ENCODE measurements at places on chromosomes 5 and 9.

DNA sequence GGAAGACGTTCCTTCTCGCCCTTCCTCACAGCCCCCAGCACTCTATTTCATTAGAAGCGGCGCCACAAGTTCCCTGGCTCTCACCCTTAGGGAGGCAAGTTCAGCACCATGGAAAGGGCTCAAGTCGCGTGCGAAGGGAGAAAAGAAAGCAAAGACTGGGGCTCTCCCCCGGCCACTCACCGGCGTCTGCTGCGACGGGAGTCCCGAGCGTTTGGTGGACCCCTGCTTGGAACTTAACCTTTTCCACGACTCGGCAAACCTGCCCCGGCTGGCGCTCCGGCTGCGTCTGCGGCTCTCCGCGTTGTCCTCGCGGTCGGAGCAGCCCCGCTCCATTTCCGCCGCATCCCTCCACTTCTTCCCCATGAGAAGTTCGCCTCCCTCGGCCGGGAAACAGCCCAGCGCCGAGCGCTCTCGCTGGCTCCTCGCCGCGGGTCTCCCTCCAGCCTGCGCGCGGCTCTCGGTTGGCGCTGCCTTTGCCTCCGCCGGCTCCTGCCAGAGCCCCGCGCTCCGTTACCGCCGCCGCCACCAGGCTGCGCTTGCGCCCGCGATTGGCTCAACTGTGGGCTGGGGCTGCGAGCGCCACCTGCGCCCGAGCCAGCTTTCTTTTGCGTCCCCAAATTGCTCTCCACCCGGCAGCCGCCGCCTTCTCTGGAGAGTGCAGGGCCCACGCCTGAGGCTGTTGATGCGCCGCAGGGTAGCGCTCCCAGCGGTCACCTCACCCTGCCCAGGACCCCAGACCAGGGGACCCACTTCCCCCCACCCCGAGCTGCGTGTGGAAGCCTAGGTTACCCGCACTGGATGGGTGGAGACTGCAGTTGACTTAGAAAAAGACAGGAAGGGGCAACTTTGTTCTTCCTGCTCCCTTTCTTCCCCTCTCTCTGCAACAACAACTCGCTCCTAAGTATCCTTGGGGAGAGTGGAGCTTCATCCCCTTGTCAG lies 321.6 kb downstream of the CEMIP2 start:
- peak; percentile 79 for DNase-seq

- no peak for DNase-seq
Observed at GRCh38 chr5:118616281-118616680, 372.1 kb downstream of the DTWD2 start.

GRCh38 chr5:170408226-170408625 lies 19.1 kb upstream of the KCNMB1 start:
- no peak for DNase-seq

GRCh38 chr9:137764171-137764671 lies 113.4 kb upstream of the CACNA1B start:
- DNase-seq, result no peak

DNA sequence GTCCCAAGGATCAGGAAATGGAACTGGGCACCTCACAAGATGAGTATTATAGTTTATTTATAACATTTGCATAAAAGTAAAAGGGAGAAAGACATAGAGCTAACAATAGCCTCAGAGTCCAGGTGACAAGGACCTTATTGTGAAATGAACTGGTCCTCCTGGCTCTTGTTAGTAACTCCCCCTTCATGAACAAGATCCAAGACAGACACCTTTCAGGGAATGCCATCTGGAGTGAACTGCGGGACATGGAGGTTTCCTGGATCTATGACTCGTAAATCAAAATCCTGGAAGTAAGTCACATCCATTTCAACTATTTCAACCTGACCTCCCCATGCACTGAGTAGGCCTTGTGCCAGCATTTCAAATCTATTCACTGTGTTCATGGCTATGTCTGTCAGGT lies 129.5 kb upstream of the GAS1 start:
- DNase-seq, result no peak

GRCh38 chr5:105836887-105837286 lies 1833.8 kb downstream of the EFNA5 start:
- DNase-seq, result no peak

GRCh38 chr9:76302543-76302942 lies 91.7 kb downstream of the RFK start:
- DNase-seq, result no peak

DNA sequence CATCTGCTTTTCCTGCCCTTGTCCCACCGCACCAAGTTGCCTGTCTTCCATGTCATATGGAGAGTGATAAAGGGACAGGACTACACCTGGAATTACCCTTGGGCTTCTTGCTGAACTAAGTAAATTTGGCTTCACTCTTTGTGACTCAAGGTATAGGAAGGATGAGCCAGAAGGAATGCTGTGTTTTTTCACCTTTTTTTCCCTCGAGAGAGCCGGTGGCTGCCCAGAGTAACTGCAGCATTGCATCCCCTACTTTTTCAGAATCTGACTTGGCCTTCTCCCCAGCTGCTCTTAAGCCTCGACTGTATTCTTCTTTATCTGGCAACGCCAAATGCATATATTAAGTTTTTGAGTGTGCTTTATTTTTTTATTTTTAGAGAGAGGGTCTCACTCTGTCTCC lies 38.4 kb downstream of the RCL1 start:
- DNase-seq, result no peak

DNA sequence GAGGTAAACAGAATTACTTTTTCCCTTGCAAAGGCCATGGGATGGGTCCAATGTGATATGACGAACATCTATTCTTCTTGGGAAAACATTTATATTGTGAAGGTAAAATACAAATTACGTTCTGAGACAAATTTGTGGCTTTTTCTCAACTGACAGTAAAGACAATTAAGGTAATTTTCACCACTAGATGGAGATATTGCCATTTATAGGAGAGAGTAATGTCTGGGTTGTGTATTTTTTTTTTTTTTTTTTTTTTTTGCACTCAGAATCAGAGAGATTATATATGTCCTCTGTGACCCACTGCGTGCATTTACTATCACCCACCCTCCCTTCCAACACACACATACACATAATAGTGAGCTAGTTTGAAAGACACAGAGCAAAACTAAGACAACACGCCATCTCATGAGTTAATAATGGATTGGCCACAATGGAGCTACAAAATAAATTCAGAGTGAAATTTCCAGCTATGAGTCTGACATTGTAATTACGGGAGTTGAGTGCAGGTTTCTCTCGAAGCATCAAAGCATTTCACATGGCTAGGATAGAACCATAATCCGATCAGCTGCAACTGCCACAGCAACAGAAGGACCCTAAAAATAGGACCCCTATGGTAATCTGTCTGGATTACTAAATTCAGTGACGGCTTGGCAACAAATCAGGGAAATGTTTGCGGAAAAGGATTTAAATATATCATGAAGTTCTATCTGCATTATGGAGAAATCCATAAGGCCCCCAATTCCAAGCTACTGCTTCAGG lies 49.2 kb downstream of the ANXA1 start:
- DNase-seq, result peak; percentile 41

GRCh38 chr9:127221695-127222094 lies 42.9 kb upstream of the GARNL3 start:
- DNase-seq, result no peak

DNA sequence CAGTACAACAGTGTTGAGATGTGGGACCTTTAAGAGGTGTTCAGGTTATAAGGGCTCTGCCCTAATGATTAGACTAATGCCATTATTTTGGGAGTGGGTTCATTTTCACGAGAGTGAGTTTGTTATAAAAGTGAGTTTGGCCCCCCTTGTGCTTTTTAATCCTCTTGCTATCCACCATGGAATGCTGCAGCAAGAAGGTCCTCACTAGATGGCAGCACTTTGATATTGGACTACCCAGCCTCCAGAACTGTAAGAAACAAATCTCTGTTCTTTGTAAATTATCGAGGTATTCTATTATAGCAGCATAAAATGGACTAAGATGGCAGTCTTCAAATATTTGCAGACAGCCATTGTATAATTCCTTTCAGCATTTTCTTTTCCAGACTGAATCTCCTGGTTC lies 212.4 kb downstream of the LRRC70 start:
- DNase-seq, result no peak

DNA sequence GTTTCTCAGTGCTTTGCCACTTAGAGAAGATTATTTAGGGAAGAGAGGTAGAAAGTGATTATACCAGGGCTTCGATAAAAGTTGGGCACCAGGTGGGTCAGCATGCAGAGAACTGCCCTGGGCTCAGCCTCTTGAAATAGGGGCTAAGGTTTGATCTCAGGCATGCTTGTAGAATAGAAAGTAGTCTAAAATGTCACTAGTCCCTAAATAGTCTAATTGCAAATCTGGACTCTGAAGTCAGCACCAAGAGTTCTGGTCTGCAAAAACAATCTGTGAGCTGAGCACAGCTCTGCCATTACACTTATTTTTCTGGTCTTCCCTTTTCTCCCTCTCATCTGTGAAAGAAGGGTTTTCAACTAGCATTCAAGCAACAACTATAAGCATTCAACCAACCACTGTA lies 248.0 kb downstream of the SMARCA2 start:
- no peak for DNase-seq

DNA sequence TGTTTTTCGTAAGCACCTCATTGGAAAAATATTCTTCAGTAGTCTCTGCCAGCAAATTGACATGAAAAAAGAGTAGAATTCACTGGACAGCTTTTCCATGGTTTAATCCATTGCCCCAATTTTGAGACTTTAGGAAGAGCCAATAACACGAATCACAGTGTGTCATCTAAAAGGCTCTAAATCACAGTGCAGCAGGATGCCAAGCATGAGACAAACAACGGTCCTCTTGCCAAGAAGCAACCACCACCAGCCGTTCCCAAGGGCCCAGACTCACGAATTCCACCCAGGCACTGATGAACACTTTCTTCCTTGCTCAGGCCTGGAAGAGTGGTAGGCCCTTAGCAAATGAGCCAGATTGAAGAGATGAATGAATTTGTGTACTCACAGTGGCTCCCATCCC lies 18.3 kb upstream of the IRX4 start:
- no peak for DNase-seq

DNA sequence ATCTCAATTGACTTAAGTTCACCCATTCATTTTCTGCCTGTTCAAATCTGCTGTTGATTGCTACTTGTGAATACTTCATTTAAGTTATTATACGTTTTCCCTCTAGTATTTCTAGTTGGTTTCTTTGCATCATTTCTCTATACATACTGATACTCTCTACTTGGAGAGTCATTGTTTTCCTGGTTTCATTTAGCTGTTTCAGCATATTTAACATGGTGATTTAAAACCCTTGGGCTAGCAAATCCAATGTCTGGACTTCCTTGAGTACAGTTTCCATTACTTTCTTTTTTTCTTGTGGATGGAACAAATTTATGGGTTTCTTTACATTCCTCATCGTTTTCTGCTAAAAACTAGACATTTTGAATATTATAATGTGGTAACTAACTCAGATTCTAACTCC lies 90.7 kb downstream of the AP3B1 start:
- DNase-seq, result no peak

DNA sequence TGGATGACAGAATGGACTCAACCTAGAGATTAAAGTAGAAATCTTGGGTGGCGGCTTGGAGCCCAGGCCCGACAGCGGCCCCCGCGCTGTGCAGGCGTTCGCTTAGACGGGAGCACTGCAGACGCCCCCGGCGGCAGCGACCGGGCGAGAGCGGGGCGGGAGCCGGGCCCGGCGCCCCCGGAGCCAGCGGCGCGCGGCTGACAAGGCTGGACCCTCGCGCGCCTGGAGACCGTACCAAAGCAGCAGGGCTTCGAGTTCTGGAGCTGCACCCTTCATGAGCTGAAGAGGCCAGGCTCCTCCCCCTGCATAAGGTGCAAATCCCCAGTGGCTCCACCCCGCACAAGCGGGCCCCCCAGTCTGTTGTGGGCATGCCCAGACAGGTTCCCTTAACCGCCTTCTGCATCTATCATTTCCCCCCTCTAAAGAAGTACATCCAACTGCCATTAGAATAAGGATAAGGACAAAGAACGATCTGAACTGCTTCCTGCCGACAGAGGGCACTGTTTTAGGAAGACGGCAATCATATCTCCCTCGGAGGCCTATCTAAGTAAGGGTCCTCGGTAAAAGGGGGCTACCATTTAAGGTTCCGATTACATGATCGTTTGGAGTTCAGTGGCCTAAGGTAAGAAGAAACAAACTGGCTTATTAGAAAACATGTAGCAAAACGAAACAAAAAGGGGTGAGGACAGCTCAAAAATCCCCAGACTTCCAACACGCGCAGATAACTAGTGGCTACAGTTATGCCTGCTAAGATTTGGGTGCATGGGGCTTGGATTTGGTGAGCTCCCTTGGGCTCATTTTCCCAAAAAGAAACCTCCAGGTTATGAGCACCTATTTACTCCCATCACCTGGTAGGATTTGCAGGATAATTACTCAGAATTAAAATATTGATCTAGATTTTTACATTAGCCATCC lies 66.3 kb downstream of the RGMB start:
- no peak for DNase-seq

DNA sequence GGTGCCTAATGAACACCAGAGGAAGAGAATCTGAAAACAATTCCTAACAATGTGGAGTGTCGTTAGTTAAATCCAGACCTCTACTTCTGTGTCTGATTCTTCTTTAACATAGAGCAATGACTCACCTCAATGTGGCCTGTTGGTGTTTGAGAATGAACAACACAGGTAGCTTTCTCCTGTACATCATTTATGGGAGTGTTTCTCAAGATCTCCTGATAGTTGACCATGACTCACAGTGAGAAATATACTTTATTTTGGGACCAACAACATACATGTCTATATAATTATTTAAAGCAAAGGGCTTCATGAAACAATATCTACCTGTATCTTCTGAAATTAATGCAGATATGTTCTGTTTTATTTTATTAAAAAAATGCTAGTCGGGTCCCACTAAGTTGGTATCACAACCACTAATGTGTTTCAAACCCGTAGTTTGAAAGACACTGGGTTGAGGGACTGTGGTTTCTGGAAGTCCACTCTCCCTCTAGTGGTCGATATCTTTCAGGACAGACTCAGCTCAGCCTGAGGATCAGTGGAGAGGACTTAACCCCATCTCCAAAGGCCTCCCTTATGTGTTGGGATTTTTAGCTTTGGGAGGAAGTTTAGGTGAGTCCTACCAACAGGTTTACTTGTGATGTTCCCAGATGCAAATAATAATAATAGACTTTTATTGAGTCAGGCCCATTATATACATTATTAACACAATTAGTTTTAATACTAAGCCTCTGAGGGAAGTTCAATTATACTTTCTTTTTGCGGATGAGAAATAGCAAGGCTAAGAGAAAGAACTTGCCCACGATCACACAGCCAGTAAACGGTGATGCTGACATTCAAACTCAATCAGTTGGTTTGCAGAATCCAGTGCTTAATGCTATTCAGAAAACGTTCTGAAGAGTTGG lies 70.0 kb upstream of the KLF9 start:
- peak; percentile 17 for DNase-seq

DNA sequence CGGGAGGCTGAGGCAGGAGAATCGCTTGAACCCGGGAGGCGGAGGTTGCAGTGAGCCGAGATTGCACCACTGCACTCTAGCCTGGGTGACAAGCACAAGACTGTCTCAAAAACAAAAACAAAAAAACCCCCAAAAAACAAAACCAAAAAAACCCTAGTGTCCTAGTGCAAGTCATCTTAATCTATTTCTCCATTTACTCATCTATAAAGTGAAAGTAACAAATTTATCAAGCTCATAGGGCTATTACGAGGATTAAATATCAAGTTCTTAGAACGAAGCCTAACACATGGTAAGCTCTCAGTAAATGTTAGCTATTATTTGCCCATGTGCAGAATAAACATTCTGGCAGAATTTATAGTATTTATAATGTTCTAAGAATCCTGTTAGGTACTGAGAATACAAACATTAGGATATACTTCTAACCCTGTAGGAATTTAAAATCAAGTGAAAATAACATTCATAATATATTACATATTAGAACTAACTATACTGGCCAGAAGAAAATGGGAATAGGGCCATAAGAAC lies 45.0 kb downstream of the GOLPH3 start:
- no peak for DNase-seq

GRCh38 chr5:40838086-40838485 lies 3.1 kb upstream of the RPL37 start:
- DNase-seq, result no peak

- DNase-seq, result no peak
Observed at GRCh38 chr5:167036585-167036984, 1254.9 kb upstream of the WWC1 start.

All from NCI-H1105 treated with DMSO at 0.1 percent for 48 hours (cell line).